ENCODE measurements at places on chromosomes 11 and 22. TPM values are rescaled to one million over a fixed set of nuclear protein-coding genes. Genes with fewer than 3 reads are reported as not detected.

Gene DDTL
- total RNA-seq = 1.8 TPM

Gene CRACR2B
- total RNA-seq = 6.3 TPM

Gene TRIM29
- 26.6 TPM for total RNA-seq

Gene PRAME
- 117 TPM for total RNA-seq

Gene ADAMTS8
- total RNA-seq = 1.7 TPM

Gene DAGLA
- 6.6 TPM for total RNA-seq

Gene SPCS2
- total RNA-seq = 226 TPM

Gene VSIG2
- total RNA-seq = not detected

Gene PVALB
- total RNA-seq = not detected

Gene TMPRSS6
- not detected for total RNA-seq

Gene OVOL1
- total RNA-seq = not detected

Gene OTOG
- total RNA-seq = not detected

Gene DUSP8
- 0.74 TPM for total RNA-seq

Gene TRPM5
- total RNA-seq = not detected

Gene APOL4
- total RNA-seq = 0.03 TPM

Gene RIBC2
- 2.6 TPM for total RNA-seq

Gene WT1
- total RNA-seq = 4.8 TPM

Gene KRTAP5-10
- total RNA-seq = not detected

Gene AGBL2
- 0.64 TPM for total RNA-seq

Gene HINFP
- total RNA-seq = 8.6 TPM

Gene TNNT3
- 0.15 TPM for total RNA-seq

Gene PARVA
- total RNA-seq = 24.3 TPM

Gene C22orf31
- not detected for total RNA-seq

Gene INPPL1
- total RNA-seq = 68.1 TPM

Gene AASDHPPT
- 31.7 TPM for total RNA-seq

Gene CCDC188
- not detected for total RNA-seq

Gene CADM1
- total RNA-seq = 17.8 TPM

Gene TMEM45B
- total RNA-seq = not detected

Gene HEPN1
- total RNA-seq = not detected

Gene CREBZF
- 26.4 TPM for total RNA-seq

Gene KRTAP5-9
- total RNA-seq = 0.09 TPM

Gene OR5D16
- not detected for total RNA-seq

Gene MYBPC3
- total RNA-seq = 0.07 TPM

Gene TRIM6
- total RNA-seq = 8.5 TPM

Gene NCAM1
- total RNA-seq = 0.03 TPM

Gene CEP164
- total RNA-seq = 17.1 TPM

Gene CYP2D6
- 0.54 TPM for total RNA-seq

Gene GLB1L2
- total RNA-seq = 2.0 TPM

Gene GLYAT
- not detected for total RNA-seq

Gene PRRG4
- 1.7 TPM for total RNA-seq

Gene DEUP1
- total RNA-seq = not detected

Gene C11orf87
- total RNA-seq = 0.05 TPM
